ENCODE measurements at places on chromosomes 2 and 18.

DNA sequence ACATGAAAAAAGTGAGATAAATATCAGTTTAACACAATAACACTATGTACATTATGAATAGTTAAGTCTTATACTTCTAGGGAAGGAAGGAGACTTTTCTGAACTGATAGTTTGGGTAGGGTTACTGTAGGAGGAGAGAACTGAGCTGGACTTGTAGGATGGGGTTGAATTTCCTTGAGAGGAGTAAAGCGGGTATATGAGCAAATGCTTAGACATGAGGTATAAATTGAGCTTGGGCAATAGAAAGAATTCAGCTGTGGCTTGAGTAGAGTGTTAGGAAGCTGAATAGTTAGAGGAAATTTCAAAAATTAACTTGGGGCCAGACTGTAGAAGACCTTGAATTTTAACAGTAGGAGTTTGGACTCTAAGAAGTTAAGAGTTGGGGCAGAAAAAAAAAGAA is 45.1 kb downstream of the LCLAT1 start:
- DNase-seq = no peak

- DNase-seq = no peak
Observed at GRCh38 chr2:234492717-234493485, 4.0 kb downstream of the ARL4C start.

GRCh38 chr18:3114026-3114425 is 101.1 kb upstream of the LPIN2 start:
- no peak for DNase-seq

- no peak for DNase-seq
Observed at GRCh38 chr2:43196768-43197587, 29.4 kb downstream of the ZFP36L2 start.

GRCh38 chr18:65769652-65770051 is 18.8 kb downstream of the CDH7 start:
- DNase-seq = no peak

GRCh38 chr18:77068321-77069312 is 64.0 kb downstream of the MBP start:
- no peak for DNase-seq

GRCh38 chr2:195656161-195656858 is 716 bp upstream of the SLC39A10 start:
- DNase-seq = peak; percentile 14

GRCh38 chr2:236133410-236134012 is 34.7 kb downstream of the GBX2 start:
- DNase-seq = no peak

DNA sequence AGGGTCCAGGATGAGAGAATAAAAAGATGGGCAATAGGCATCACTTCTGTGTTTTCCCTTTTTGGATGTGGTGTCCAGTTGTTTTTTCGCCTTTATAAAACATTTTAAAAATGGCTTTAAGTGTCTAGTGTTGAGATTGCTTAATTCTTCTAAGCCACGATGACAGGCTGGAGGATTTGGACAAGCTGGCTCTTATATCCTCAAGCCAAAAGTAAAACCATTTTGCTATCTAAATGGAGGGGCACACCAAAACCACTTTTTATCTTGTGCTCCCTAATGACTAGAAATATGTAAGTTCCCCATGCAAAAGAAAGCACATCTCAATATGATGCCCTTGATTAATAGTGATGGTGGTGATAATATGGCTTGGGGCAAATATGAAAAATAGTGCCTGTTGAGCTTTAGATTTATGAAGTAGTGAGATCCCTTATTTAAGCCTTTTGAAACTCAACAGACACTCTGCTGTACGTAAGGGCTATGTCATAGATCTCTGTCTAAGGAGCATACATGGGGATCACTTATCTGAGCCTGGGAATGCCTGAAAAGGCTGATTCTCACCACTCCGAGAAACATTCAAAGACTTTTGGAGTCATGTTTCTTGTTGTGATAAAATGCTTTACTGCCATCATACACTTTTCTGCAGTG is 185.5 kb downstream of the KCNS3 start:
- no peak for DNase-seq

DNA sequence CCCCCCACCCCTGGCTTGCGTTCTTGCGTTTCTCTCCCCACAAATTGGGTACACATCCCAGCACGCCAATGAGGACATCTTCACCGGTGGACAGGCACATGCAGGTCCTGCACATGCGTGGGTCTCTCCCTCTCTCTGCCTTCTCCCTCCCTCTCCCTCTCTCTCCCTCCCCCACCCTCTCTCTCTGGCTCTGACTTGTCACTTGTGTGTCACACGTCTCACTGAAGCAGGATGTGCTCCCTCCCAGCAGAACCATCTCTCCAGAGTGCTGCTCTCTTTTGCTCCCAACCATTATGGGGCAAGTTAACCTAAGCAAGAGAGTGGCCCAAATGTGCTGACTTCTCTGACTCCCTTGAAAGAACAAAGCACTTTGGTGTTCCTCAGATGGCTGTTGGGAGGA is 120.8 kb upstream of the CAB39 start:
- no peak for DNase-seq

DNA sequence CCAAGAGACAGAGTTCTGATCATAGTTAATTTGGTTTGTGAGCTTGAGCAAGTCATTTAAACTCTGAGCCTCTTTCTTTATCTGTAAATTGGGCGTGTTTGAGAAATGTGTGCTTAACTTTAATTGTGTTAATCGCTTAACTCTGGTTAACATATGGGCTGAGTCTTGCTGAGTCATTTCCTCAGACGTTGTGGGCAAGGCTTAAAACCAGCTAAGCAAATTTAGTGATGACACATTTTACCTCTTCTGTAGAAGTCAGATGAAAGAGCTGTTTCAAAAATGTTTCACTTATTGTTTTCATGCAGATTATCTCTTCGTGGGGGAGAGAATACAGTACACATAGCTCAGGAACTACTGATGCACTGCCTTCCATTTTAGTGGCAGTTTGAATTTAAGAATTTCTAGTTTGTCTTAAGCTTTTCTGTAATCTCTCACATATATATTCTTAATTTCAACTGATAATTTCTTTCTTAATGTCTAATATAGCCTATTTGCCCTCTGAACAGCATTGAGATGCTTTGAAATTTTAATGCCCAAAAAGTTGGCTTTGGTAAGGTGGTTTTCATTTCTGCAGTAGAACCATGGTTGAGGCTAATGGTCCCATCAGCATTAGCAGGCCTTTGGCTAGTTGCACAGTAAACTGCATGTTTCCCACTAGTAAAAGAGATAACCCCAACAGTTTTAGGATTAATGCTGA is 34.9 kb downstream of the RAB10 start:
- DNase-seq = no peak

DNA sequence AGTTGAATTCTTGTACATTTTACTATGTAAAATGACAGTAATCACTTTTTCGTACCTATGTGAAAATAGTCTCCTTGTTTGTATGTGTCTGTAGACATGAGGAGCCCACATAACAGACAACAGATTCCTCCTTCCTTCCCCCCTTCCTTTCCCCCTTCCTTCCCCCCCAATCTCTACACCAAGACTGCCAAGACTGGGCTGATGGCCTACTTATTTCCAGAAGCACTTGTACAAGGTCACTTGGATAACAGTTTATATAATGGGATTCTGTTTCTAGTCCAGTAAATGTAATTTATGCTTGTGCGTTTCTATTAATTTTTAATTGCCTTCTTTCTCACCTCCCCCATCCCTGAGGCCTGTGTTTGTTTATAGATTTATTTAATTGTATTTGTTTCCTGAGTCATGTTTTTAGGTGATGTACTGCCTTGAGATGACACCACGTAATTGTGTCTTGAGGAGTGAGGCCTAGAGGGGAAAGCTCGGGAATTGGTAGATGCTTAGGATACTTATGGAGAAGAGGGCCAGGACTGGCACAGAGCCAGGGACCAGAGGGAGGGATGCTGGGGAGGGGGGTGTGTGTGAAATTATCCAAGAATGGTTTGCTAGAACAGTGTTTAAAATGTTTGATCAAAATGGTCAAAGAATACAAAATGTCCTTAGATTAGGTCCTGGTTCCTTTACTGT is 12.3 kb downstream of the B3GNT2 start:
- DNase-seq = no peak

DNA sequence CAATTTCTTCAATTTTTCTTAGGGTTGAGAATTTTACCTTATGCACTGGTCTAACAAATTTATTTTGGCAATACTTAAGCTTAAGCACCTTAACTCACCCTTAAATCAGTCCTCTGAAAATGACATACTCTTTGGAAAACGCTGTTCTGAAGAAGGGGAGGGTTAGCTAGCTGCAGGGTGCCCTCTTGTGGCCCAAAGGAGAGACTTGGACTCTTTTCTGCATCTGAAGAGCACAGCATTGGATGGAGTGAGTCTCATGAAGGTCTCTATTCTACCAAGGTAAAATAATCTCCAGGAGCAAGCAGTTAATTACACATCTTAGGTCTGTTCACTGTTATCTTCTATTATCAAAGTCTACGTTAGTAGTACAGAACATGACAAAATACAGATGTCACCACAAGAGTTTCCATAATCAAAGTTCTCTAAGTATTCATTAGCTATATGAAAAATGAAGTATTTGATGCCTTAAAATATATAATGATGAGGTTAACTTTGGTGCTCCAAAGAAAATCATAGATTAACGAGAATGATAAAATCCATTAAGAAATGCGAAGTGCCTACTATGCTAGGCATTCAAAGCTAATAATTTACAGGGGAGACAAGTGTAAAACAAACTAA is 24.4 kb downstream of the PUM2 start:
- DNase-seq = no peak

- no peak for DNase-seq
Observed at GRCh38 chr2:63627866-63628265, 39.1 kb downstream of the MDH1 start.

- no peak for DNase-seq
Observed at GRCh38 chr18:10591896-10592295, 66.1 kb downstream of the NAPG start.

DNA sequence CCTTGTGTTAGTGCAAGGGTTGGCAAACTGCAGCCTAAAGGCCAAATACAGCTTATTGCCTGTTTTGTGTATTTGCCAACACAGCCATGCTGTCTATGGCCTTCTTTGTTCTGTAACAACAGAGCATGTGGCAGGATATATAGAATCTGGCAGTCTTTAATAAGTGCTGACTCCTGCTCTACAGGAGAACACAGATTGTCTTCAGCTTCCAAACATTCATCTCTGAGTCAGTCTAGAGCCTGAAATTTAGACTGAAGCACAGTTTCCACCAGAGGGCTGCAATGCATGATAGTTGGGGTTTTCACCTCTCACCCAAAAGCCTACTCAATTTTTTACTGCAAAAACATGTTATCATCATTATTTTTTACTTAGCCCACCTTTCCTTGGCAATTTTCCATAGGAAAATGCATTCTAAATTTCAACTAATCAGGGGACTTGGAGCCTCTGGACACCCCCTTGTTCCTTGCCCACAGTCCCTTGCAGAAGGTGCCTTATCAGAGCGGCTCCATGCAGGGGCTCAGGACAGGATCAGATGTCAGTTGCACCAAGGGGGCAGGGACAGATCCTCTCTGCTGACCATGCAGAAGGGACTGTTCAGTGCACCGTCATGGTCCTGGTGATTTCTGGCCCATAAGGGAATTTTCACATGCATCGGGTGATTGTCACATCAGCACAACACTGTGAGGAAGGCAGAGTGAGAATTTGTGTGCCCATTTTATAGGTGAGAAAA is 12.4 kb downstream of the IL37 start:
- no peak for DNase-seq

DNA sequence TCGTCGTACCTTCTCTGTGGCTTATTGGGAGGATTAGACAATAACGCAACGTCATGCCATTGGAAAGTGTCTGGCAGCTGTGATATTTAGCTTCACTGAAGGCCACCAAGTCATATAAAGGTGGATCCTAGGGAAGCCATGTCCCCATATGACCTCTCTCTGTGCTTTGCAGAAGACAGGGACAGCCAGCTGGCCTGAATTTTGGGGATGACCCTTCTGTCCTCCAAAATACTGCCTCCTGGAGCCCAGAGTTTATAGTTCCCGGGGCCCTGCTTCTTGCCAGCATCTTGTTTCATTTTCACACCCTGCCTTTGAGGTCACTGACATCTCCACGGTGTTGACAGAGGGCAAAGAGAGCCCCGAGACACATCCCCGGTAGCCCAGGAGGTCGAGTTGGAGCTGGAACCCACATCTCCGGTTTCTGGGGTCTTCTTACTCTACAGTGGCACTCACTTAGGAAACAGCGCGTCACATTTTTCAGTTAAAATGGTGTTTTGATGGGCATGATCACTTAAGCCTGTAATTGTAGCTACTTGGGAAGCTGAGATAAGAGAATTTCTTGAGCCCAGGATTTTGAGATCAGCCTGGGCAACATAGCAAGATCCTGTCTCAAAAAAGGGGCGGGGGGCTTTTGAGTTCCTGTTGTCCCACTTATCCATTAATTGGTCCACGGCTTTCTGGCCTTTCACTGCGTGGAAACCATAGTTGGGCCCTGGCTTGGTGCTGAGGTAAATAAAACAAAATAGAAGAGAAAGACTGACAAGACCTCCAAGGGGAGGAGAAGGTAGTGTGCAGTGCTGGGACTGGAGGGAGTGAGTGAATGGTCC is 101.1 kb downstream of the DDX1 start:
- DNase-seq = no peak

GRCh38 chr2:100422320-100423055 is 5.0 kb upstream of the CHST10 start:
- no peak for DNase-seq

DNA sequence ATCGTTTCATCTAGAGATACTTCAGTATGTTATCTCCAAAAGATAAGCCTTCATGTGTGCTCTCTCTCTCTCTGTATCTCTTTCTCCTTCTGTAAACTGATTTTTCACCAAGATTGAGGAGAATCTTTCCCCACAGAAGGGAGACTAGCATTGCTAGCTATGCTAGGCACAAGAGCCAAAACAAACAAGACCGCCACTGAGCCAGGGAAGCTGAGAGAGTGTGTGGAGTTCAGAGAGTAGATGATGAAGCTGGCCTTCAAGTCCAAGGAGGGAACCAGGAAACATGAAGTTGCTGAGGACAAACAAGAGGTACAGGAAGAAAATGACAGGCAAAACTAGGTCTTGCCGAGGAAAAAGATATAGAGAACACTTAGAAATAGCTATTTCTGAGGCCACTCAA is 23.4 kb downstream of the DAPL1 start:
- no peak for DNase-seq
